CD4-positive, alpha-beta T cell treated with Interleukin-12 subunit alpha and Interleukin-12 subunit beta, for 1 hour (primary cell): ENCODE measurements at places on chromosomes 5 and 9.

GRCh38 chr9:4424891-4425290 is 65.4 kb upstream of the SLC1A1 start:
- DNase-seq: no peak

GRCh38 chr5:37661951-37662350 is 177.9 kb downstream of the GDNF start:
- no peak for DNase-seq

DNA sequence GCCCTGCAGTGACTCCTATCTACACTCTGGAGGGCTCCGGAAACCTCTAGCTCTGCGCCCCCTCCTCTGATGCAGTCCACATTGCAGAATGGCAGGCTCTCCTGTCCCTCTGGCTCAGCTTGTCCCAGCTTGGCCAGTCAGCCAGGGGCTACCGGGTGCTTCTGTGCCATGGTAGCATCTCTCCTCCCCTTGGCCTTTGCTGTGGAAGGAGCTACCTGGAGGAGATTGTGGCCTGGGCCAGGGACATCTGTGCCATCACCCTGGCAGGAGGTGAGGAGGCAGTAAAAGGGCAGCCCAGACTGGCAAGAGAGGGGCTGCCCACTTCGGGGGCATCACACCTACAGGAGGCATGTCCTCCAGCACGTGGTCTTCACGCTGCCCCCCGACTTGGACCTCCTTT is 38.1 kb upstream of the FCN1 start:
- DNase-seq: no peak

DNA sequence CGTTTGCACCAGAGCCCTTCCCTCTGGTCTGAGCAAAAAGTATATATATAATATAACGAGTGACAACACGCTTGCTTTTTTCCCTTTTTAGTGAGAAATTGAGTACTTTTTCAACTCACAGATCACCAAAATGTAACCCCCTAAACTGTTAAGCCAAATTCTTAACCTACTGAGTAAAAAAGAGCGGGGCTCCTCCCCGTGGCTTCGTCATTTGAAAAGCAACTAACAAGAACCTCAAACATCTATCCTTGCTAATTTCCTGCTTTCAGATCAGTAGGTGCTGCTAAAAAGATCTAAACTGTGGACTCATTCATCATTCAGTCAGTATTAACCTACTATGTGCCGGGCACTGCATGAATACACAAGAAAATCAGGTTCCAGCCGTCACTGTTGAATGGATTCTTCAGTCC is 1.0 kb upstream of the PTBP3 start:
- peak; percentile 59 for DNase-seq

DNA sequence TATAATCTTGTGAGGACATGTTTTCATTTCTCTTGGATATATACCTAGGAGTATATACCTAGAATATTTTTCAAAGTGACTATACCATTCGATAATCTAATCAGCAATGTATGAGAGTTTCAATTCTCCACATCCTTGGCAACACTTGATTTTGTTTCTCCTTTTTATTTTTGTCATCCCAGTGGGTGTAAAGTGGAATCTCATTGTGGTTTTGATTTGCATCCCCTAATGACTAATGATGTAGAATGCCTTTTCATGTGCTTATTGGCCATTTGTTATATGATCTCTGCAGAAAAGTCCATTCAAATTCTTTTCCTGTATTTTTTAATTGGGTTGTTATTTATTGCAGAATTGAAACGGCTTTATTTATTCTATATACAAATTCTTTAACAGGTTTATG is 15.2 kb downstream of the ZCCHC9 start:
- DNase-seq: no peak

DNA sequence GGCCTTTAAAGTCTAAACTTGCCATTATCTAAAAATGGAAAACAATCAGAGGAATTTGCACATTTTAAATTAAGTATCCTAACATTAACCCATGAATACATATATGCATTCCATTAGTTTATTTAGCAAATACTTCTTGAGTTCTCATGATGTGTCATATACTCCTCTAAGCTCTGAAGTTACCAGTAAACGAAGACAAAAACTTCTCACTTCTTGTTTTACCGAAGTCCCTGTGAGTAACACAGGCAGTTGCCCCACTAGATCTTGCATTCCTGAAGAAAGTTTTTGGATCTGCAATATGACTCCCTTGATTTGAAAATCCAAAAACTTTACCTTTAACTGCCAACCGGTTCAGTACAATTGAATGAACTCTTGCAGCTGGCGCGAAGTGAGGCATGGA is 439.0 kb upstream of the MPDZ start:
- DNase-seq: no peak

- DNase-seq: no peak
These were observed 1353.7 kb upstream of the ACO1 start for GRCh38 chr9:31030741-31031202.

- no peak for DNase-seq
These were observed 88.4 kb downstream of the CCDC171 start for GRCh38 chr9:15641291-15641690.

- DNase-seq: no peak
These were observed 9.2 kb downstream of the LIFR start for GRCh38 chr5:38547257-38547656.

- peak; percentile 5 for DNase-seq
These were observed 27.1 kb upstream of the BASP1 start for GRCh38 chr5:17190242-17190778.

GRCh38 chr5:71884926-71885325 is 165.9 kb downstream of the CARTPT start:
- DNase-seq: no peak

GRCh38 chr9:88742483-88742882 is 207.5 kb downstream of the NXNL2 start:
- no peak for DNase-seq
